ENCODE measurements at places on chromosomes 1 and 21.

- no peak for DNase-seq
Measured at GRCh38 chr1:202088206-202088605, 34.5 kb upstream of the GPR37L1 start.

DNA sequence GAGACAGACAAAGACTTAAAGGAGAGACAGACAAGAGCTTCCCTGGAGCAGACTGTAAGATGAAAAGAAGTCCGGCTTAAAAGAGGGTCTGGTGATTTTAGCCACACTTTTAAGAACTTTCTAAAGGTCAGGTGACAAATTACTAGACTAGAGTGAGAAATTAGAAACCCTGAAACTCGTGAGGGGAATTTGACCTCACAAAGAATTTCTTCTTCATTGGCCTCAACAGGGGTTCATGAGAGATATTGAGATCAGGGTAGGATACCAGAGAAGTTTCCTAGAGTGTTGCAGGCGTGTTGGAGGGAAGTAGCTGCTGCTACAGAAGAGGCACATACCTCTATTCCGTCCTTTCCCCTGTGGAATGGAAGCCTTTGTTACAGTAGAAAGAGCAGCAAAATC, 884.4 kb downstream of the KCNT2 start:
- DNase-seq, result no peak

DNA sequence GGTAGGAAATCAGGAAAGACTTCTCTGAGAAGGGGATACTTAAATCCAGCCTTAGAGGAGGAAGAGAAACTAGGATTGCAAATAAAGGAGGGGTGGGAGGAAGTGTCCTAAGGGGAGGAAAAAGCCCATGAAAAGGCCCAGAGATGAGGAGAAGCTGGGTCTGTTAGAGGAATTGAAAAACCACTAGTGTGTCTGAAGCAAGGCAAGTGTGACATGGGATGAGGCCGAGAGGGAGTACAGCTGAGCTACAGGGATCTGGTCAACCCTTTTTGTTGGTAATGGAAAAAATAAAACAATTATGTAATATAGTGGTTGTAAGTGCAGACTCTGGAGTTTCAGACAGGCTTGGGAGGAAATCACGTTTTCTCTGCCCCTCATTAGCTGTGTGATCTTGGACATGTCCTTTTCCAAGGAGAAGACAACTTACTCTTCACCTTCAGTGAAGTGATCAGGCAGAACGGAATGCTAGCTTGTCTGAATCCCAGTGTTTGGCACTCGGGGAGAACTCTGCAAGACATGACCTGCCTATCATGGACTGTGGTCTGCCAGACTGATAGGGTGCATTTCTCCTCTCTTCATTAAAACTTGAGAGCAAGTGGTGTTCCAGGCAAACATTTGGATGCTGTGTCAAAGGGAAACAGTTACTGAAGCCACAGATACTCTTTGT, 7.4 kb upstream of the S100A10 start:
- no peak for DNase-seq

- no peak for DNase-seq
Measured at GRCh38 chr1:4694492-4694891, 40.1 kb downstream of the AJAP1 start.

GRCh38 chr1:41366455-41367287, 5.4 kb downstream of the FOXO6 start:
- DNase-seq, result no peak

- no peak for DNase-seq
Measured at GRCh38 chr1:153271711-153272110, 12.2 kb downstream of the LORICRIN start.

GRCh38 chr1:201192261-201192788, 1.7 kb downstream of the IGFN1 start:
- DNase-seq, result no peak

Data from H54 (cell line).